ENCODE measurements at places on chromosomes 2 and 18.

DNA sequence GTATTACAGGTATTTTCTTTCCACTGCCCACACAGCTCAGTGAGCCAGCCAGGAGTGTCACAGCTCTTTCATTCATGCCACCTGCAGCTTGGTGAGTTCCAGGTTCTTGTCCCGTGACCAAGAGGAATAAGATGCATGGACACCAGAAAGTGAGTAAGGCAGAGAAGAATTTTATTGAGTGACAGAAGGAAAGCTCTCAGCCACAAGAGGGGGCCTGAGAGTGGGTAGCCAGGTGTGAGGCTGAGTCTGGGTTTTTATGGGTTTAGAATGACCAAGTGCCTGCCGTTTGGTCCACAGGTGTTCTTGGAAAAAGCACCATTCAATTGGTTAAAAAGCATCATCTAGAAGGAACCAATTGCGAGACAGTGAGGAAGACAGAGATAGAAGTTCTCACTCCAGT, 1097.1 kb upstream of the SLC39A10 start:
- no peak for DNase-seq

GRCh38 chr2:106269591-106270291, 75.6 kb upstream of the UXS1 start:
- DNase-seq: no peak

- no peak for DNase-seq
Measured at GRCh38 chr2:7988440-7988839, 693.4 kb upstream of the ID2 start.

DNA sequence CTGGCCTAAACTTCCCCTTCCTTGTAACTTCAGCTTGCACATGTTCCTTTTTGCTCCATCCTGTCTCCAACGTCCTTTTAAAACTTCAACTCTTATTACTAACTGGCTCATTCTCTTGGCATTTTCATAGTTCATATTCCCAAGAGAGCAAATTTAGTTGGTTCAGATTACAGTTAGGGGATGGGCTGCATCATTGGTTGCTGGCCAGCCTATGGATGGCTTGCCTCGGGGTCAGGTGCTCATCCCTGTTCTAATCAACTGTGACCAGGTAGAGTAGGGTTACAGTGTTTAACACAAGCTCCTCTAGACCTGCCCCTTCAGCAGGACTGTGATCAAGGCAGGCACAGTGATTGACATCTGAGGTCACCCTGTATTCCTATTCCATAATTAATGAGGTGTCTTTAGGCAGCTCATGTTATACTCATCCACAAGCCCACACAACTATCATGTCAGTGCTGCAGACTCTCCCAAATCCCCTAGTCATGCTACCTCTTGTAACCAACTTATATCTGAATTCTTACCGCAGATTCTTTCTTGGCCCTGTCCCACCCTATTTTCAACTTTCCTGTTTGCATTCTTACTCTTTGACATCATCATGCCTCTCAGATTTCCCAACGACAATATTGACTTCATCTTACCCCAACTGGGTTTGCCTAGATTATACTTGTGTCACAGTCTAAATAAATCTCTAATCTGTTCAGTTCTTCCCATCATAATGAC, 293.3 kb downstream of the MTX2 start:
- DNase-seq: peak; percentile 55

DNA sequence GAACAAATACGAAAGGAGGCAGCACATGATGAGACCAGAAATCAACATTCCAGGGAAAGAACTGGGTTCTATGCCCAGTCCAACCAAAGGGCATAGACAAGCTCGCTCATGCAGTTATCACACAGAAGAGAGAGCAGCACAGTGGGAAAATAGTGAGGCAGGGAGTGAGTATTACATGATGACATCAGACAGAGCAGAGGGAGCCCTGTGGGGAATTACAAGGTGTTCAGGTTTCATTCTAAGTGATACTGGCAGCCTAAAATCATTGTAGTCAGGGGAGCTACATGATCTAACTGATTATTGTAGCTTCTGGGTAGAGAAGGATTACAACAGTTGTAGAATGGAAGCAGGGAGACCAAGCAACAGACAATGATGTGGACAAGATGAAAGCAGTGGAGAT, 658.5 kb downstream of the ARHGAP15 start:
- no peak for DNase-seq

DNA sequence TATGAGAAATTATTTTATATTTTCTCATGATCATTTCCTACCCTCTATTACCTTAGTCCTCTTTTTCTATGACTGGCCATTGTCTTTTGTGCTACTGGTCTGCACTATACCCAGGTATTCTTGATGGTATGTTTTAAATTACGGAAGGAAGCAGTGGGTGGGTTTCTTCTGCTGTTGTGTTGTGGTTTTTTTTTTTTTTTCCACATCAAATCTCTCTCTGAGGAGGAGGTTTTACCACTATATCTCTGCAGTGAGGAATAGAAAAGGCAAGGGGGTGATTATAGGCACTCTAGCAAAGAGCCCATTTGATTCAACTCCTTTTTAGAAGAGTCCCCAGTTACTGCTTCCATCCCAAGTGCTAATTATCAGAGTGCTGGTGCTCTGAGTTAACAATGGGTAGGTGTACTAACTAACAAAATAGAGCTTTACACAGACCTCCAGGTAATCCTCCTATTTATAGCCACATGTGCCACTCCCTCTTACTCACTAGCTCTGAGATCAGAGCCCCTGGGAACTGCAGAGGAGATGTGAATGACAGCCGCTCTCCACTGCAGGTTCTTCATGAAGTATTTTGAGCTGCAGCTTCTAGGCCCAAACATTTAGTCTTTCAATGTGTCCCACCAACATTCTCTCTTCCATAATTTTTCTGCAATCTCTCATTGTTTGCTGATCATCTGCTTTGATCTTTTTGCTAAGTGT, 301.6 kb upstream of the GULP1 start:
- no peak for DNase-seq

DNA sequence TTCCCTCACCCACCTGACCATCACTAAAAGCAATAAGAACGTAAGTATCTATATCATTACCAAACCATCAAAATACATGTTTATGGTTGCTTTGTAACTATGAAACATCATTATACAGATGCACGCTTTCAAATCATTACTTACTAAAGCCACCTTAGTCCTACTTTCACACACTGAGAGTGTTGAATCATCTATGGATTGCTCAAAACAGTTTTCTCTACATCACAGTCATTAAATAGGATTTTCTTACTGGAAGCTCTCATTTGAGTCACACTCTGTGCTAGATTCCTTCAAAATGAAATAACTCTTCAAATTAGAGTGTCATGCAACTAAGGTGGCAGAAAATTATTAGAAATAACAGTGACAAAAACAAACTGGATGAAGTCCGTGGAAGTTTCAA, 878.4 kb downstream of the CPS1 start:
- no peak for DNase-seq
